ENCODE measurements at places on chromosomes 1 and 21. TPM values are rescaled to one million over a fixed set of nuclear protein-coding genes. Genes with fewer than 3 reads are reported as not detected.

DNA sequence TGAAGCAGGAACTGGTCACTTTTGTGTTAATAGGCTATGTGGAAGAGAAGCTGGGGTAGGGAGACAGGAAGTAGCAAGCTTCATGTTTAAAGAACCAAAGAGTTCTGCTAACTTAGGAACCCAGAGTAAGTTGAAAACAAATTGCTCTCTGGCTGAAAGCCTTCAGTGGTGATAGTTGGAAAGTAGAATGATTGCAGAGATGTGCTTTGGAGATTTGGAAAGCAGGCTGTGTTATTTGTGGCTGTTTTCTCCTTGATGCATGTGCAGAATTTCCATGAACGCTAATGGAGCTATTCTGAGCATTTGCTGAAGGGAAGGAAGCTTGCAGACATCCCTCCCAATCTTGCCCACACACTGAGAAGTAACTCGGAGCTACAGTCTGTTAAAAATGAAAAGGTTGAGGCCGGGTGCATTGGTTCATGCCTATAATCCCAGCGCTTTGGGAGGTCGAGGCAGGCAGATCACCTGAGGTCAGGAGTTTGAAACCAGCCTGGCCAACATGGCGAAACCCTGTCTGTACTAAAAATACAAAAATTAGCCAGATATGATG is 45.7 kb downstream of the TCEANC2 start:
- DNase-seq = no peak

GRCh38 chr21:35681946-35682345 is 378.4 kb downstream of the SETD4 start:
- no peak for DNase-seq

DNA sequence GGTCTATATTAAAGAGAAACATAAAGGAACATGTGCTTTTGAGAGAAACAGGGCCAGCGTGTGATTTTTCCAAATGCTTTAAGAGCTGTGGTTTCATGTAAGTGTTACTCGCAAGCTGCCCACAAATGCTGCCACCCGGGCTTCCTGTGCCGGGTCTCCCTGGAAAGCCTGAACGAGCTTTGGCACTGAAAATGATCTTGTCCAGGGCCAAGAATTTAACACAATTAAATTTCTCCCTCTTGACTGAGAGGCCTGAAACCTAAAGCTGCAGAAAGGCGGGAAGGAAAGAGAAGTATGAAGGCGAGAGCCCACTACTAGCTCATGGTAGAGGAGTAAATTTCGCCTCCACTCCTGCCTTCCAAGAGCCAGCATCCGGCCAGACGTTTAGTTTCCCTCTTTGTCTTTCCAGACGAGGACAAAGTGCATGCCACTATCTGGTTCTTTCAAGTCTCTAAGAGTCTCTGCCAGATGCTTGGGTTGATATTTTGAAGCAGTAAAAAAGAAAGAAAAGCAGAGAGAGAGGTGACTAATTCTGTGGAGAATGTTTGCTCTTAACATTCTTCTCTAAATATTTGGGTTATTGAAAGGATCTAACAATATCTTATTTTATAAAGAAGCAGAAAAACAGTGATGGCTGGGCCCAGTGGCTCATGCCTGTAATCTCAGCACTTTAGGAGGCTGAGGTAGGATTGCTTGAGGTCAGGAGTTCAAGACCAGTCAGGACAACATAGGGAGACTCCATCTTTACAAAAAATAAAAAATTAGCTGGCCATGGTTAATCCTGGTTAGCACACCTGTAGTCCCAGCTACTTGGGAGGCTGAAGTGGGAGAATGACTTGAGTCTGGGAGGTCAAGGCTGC is 100.0 kb upstream of the HNRNPU start:
- DNase-seq = no peak

GRCh38 chr1:172167796-172168596 is 252.5 kb upstream of the C1orf105 start:
- no peak for DNase-seq

DNA sequence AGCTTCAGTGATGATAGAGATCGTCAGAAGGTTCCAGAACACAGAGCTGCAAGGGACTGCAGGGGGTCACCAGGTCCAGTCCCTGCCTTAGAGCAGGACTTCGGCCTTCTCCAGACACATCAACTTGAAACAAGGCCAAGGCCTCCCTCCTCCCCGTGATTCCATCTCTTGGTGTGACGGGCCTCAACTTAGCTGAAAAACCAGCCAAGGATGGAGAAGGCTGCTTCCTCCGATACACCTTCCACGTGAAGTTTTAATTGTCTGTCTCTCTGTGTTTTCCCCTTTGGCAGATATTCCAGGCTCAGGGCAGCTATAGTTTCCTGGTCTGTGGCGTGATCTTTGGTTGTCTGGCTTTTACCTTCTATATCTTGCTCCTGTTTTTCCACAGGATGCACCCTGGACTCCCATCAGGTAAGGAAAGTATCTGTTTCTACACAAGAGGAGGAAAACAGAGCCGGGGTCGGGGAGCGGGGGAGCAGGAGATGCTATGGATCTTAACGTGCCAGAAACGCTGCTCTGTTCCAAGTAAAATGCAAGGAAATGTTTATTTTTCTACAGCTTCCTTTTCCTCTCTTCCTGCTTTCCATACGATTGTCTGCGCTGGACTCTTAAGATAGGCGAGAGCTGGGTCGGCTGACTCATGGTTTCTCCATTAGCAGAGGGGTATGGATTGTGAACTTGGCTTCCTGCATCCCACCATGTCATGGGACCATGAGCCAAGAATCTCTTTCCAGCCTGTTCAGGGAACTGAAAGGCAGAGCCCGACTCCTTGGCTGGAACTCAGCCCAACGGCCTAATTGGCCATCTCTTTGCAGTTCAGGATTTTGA is 32.8 kb downstream of the ELK4 start:
- no peak for DNase-seq

- no peak for DNase-seq
Measured at GRCh38 chr21:21295303-21295702, 297.1 kb downstream of the NCAM2 start.

GRCh38 chr21:44425307-44425894 is 29.9 kb upstream of the LRRC3 start:
- peak; percentile 42 for DNase-seq

- peak; percentile 72 for DNase-seq
Measured at GRCh38 chr21:43703035-43703880, 15.7 kb upstream of the PDXK start.

DNA sequence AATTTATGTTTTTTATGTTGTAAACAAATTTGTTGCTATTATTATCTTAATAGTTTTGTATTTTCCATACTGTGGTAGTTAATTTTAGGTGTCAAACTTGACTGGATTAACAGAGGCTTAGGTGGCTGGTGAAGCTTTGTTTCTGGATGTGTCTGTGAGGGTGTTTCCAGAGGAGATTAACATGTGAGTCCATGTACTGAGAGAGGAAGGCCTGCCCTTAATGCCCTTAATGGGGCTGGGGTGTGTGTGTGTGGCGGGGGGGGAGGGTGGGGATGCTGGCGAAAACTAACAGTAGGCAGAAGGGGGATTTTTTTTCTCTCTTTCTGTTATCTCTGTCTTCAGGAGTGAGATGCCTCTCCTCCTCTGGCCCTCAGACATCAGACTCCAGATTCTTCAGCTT is 1.9 kb downstream of the OR14A16 start:
- no peak for DNase-seq

GRCh38 chr1:202623075-202623474 is 87.2 kb downstream of the SYT2 start:
- DNase-seq = no peak

GRCh38 chr1:60571811-60572210 is 498.2 kb upstream of the C1orf87 start:
- DNase-seq = no peak

DNA sequence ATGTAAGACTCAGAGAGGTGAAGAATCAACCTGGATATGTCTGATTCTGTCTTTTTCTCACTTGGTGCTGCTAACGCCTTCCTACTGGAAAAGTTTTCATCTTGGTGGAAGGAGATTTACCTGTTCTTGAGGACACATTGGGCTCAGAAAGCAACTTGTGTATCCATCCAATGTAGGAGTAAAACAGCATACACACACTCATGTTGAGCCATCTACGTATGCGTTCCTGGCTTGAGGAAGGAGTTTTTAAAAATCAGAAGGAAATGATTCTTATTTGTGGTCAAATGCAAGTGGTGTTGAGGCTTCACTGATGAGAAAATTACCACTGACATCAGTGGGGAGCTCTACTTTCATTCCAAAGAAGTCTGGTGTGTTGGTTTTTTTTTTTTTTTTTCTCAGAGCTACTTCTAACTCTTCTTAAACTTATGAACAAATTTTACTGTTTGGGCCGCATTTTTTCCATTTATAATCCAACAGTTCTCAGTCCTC is 25.6 kb downstream of the XCL2 start:
- DNase-seq = no peak

DNA sequence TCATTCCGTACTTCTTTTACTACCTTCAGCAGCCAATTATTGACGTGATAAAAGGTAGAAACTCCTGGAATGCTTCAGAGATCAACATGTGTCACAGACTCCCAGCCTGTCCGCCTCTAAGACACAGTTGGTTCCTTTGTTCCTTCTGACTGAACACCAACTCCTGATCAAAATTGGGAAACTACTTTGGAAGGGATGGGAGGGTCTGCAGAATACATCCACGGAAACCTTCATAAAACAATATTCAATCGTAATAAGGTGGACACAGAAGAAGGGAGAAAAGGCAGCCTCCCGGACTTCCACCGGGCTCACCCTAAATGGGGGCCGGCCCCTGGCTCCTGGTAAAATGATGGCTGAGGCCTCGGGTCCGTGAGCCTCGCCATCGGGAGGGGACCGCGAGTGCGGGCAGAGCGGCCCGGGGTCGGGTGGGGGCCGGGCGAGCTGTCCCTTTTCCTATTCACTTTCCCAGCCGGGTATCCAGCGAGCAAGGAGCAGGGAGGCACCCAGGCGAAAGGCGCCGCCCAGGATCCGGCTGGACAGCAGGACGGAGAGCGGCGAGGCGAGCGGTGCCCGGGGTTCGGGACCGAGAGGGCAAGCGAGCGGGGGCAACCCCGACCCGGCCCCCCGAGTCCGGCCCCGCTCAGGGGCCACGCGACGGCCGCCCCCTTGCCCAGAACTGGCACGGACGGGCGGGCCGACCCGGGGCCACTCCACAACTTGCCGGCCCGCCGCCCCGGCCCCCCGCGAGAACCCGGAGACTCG is 805 bp downstream of the NRIP1 start:
- peak; percentile 70 for DNase-seq

- no peak for DNase-seq
Measured at GRCh38 chr1:58739856-58740466, 40.1 kb upstream of the MYSM1 start.

- DNase-seq = no peak
Measured at GRCh38 chr1:177849130-177849529, 120.7 kb downstream of the SEC16B start.

DNA sequence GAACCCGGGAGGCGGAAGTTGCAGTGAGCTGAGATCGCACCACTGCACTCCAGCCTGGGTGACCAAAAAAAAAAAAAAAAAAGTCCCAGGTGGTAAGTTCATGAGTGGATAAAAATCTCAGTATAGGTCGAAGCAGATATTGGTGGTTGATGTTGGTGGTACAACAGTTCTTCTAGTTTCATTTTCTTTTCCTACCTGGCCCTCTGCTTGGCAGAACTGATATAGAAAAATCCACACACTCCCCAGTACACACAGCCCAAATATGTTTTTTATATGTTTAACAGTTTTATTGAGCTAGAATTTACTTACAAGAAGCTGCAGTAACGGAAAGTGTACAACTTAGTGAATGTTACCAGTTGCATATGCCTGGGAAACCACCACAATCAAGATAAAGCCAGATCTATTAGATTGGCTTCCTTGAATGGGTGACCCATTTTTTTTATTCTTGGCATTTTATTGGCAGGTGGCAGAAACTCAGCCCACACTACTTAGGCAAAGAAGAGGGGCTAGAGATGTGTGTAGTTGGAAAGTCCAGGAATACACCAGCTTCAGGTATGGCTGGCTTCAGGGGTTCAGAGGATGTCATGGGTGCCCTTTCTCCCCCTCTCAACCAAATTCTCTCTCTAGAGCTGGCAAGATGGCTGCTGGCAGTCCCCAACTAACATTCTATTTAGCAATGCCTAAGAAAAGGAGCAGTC is 118.3 kb upstream of the SLC25A33 start:
- no peak for DNase-seq

- no peak for DNase-seq
Measured at GRCh38 chr1:7117399-7118281, 332.4 kb downstream of the CAMTA1 start.

- DNase-seq = peak; percentile 84
Measured at GRCh38 chr1:1000357-1001056, 610 bp upstream of the HES4 start.

GRCh38 chr1:21126324-21126723 is 50.4 kb downstream of the EIF4G3 start:
- DNase-seq = no peak

- DNase-seq = peak; percentile 80
Measured at GRCh38 chr1:27726173-27727044, 648 bp downstream of the FAM76A start.

- no peak for DNase-seq
Measured at GRCh38 chr1:201655910-201656309, 117.0 kb downstream of the NAV1 start.

DNA sequence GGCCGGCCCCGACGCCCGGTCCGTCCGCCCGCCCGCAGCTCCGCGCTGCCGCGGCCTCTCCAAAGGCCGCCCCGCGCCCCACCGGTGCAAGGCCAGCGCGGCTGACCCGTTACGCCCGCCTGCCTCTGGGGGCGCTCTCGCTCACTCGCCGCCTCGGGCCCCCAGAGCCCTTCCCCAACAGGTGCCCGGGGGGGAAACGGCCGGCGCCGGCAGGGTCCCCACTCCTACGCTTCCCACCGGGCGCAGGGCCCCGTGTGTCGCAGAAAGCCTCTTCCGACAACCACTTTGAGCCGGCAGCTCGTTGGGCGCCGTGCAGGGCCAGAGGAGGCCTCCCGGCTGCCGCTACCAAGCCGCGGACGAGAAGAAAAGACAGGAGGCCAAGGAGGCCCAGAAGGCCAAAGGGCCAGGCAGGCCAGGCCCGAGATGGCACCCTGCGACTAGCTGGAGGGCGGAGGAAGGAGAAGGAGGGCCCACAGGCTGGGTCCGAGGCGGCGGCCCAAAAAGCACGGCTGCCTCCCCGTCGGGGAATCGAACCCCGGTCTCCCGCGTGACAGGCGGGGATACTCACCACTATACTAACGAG is 64.9 kb upstream of the FCGR2A start:
- peak; percentile 81 for DNase-seq

The MROH9 gene
- total RNA-seq = 1.2 TPM

The TEX38 gene
- total RNA-seq = not detected

The NR0B2 gene
- total RNA-seq = 2.2 TPM

The ZNF670 gene
- 3.2 TPM for total RNA-seq

The TRAF3IP3 gene
- total RNA-seq = 12.4 TPM

The AGPAT3 gene
- total RNA-seq = 83.3 TPM

The TMIGD3 gene
- total RNA-seq = 9.0 TPM

The IL24 gene
- total RNA-seq = not detected

The GIPC2 gene
- 2.9 TPM for total RNA-seq

The CFHR1 gene
- 0.74 TPM for total RNA-seq
